Memory B cell (primary cell): ENCODE measurements at places on chromosomes 1 and 21.
A peak's percentile ranks its signal among the peaks of the same experiment; 100 is the strongest.

DNA sequence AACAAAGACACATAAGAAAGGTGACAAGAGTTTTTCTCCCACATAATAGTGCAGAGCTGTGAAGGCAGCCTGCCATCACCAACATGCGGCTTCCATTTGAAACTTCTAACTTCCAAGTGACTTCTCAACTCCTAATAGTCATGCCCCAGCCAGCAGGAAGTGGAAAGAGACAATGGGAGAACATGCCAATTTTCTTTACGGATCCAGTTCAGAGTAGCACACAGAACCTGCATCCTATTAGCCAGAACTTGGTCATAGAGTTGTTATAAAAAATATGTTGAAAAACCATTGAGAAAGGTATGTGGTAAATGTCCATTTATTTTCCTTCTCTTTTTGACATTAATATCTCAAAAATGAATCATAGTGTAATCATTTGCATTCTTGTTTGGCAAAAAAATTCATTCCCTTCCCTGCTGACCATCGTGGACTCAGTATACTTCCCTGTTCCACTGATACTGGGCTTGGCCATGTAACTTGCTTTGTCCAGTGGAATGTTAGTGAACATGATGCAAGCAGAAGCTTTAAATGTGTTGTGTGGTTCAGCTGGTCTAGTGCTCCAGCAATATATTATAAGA lies 197.4 kb downstream of the SEC16B start:
- H3K27me3 ChIP-seq: no peaks in the 10 kb centered on the region
- H3K4me3 ChIP-seq: no peak overlapping the region
- H3K36me3 ChIP-seq: no peaks in the 10 kb centered on the region
- H3K27ac ChIP-seq: no peak overlapping the region

DNA sequence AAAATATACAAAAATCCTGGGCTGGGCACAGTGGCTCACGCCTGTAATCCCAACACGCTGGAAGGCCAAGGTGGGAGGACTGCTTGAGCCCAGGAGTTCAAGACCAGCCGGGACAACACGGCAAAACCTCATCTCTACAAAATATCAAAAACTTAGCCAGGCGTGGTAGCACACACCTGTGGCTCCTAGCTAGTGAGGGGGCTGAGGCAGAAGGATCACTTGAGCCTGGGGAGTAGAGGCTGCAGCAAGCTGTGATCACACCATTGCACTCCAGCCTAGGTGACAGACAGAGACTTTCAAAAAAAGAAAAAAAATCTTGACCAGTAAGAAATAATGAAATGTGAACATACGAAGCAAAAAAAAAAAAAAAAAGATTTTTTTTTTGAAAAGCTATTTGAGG lies 52.1 kb downstream of the ARID4B start:
- peak overlapping the region; percentile 14 for H3K4me3 ChIP-seq
- no peak for DNase-seq

- peaks cover 37% of the 10 kb centered on the region for H3K36me3 ChIP-seq
- peaks cover 56% of the 10 kb centered on the region for H3K4me1 ChIP-seq
- H3K27me3 ChIP-seq: no peaks in the 10 kb centered on the region
- H3K4me3 ChIP-seq: no peak overlapping the region
Observed at GRCh38 chr1:112628516-112628915, 8.9 kb downstream of the CAPZA1 start.

DNA sequence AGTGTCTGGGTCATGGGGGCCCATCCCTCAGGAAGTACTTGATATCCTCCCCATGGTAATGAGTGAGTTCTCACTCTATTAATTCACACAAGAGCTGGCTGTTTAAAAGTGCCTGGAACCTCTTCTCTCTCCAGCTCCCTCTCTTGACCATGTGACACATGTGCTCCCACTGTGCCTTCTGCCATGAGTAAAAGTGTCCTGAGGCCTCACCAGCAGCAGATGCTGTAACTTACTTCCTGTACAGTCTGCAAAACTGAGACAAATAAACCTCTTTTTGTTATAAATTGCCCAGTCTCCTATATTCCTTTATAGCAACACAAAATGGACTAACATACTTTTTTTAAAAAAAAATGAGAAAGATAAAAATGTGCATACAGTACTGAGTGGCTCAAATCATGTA lies 24.0 kb downstream of the PUM1 start:
- no peak for DNase-seq
- H3K27me3 ChIP-seq: no peaks in the 10 kb centered on the region
- H3K4me3 ChIP-seq: no peak overlapping the region
- peaks cover 30% of the 10 kb centered on the region for H3K4me1 ChIP-seq

DNA sequence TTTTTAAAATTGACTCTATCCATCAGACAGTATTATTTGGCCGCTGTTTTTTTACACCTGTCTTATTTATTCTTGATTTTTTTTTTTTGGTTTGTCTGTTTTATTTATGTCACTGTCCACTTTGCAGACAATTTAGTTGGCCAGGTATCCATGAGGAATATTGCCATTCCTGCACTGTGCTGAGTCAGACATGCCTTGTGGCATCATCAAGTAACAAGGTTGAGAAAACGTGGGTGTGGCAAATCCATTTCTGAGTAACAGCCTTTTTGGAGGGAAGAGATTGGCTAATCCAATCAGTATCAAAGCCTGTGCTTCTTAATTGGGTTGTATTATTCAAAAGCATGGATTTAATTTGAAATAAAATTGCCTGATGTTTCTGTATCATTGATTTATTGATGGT lies 463.1 kb downstream of the USP25 start:
- DNase-seq: no peak
- no peak overlapping the region for H3K4me3 ChIP-seq
- no peaks in the 10 kb centered on the region for H3K36me3 ChIP-seq
- H3K27ac ChIP-seq: no peak overlapping the region
- peaks cover 4% of the 10 kb centered on the region for H3K4me1 ChIP-seq

DNA sequence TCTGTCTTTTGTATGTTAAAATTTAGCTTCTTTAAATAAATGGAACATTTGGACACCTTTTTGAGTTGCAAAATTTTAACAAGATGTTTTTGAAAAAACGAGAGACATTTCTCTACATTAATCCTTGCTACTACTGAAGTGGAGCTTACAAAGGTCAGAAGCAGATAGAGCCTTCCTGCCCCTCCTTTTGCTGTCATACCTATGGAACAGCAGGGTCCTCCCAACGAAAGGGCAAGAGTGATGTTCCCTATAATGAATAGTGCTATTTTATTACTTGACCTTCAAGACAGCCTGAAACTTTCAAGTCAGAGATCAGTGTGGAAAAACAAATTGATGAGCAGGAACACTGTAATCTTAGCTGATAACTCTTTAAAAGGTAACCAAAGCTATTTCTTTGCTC lies 1538.9 kb downstream of the PLA2G4A start:
- no peaks in the 10 kb centered on the region for H3K27me3 ChIP-seq
- H3K27ac ChIP-seq: no peak overlapping the region
- no peak for DNase-seq
- no peaks in the 10 kb centered on the region for H3K36me3 ChIP-seq
- no peaks in the 10 kb centered on the region for H3K4me1 ChIP-seq
- H3K4me3 ChIP-seq: no peak overlapping the region

DNA sequence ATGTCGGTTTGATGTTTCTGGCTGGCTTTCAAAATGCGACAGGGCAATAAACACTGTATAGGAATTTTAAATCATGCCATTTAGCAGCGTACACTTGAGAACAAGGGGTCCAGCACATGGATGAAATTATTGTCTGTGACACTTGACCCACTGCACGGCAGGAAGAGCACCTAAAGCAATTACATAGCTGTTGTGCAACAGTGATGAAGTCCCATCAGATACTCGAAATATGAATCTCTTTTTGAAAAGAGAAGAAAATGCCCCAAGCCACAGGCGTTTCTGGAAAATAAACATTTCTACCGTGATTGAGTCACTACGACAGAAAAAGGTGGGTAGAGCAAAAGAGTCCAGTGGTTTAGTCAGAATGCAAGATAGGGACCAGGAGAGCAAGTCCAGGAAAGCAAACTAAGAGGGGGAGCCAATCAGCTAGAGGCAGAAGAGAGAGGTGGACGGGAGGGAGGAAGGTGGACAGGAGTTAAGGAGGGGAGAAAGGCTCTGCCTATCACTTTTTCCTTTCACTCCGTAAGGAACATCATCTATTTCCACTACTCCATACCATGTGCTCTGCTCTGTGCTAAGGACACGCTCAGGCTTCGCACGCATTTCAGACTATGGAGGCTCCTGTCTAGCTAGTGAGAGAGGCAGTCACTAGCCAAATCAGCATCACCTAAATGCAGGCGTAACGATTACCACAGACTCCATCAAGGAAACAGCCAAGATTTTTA lies 6.4 kb downstream of the DSCAM start:
- H3K27ac ChIP-seq: no peak overlapping the region
- H3K27me3 ChIP-seq: peaks cover 7% of the 10 kb centered on the region
- no peak overlapping the region for H3K4me3 ChIP-seq
- H3K4me1 ChIP-seq: no peaks in the 10 kb centered on the region

GRCh38 chr1:20068722-20069121 lies 1.3 kb upstream of the PLA2G5 start:
- no peaks in the 10 kb centered on the region for H3K27me3 ChIP-seq
- peaks cover 15% of the 10 kb centered on the region for H3K4me1 ChIP-seq
- H3K27ac ChIP-seq: no peak overlapping the region
- no peaks in the 10 kb centered on the region for H3K36me3 ChIP-seq

DNA sequence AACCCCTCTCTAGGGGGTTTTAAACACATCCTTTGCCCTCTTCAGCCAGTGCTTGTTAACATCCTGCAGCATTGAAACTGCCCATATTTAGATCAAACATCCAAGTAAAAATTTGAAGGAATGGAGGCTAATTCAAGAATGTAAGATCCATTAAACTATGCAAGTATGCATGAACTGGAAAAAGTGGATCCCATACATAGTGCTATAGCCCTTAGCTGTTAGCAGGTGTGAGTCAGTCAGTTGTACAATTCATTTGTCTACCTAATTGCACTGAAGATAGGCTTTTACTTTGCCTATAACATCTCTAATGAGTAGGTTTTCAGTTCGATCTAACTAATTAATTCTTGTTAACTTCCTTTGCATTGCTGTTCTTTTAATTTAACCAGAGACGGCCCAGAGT lies 270.9 kb downstream of the LMO4 start:
- H3K4me3 ChIP-seq: no peak overlapping the region
- no peak for DNase-seq
- H3K36me3 ChIP-seq: no peaks in the 10 kb centered on the region

- no peaks in the 10 kb centered on the region for H3K4me1 ChIP-seq
- no peak overlapping the region for H3K4me3 ChIP-seq
- no peak for DNase-seq
- H3K27me3 ChIP-seq: peaks cover 9% of the 10 kb centered on the region
Observed at GRCh38 chr1:229116114-229116513, 154.8 kb upstream of the RAB4A start.

DNA sequence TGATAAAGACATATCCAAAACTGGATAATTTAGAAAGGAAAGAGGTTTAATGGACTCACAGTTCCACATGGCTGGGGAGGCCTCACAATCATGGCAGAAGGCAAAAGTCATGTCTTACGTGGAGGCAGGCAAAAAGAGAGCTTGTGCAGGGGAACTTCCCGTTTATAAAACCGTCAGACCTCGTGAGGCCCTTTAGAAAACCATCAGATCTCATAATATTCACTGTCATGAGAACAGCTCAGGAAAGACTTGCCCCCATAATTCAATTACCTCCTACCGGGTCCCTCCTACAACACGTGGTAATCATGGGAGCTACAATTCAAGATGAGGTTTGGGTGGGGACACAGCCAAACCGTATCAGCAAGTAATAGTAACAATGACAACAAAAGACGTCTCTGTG lies 88.2 kb upstream of the SLC25A33 start:
- no peak overlapping the region for H3K27ac ChIP-seq
- no peaks in the 10 kb centered on the region for H3K36me3 ChIP-seq
- no peak for DNase-seq
- peaks cover 15% of the 10 kb centered on the region for H3K27me3 ChIP-seq

DNA sequence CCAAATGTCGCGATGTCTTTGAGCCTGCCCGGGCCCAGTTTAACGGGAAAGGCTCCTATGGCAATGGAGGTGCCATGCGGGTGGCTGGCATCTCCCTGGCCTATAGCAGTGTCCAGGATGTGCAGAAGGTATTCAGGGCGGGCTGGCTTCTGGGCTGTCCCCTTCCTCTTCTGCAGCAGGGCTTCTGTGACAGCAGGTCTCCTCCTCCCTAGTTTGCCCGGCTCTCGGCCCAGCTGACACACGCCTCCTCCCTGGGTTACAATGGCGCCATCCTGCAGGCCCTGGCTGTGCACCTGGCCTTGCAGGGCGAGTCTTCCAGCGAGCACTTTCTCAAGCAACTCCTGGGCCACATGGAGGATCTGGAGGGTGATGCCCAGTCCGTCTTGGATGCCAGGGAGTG lies 3.0 kb downstream of the ADPRS start:
- peaks cover 16% of the 10 kb centered on the region for H3K4me1 ChIP-seq
- H3K27ac ChIP-seq: no peak overlapping the region
- DNase-seq: no peak
- H3K4me3 ChIP-seq: no peak overlapping the region

DNA sequence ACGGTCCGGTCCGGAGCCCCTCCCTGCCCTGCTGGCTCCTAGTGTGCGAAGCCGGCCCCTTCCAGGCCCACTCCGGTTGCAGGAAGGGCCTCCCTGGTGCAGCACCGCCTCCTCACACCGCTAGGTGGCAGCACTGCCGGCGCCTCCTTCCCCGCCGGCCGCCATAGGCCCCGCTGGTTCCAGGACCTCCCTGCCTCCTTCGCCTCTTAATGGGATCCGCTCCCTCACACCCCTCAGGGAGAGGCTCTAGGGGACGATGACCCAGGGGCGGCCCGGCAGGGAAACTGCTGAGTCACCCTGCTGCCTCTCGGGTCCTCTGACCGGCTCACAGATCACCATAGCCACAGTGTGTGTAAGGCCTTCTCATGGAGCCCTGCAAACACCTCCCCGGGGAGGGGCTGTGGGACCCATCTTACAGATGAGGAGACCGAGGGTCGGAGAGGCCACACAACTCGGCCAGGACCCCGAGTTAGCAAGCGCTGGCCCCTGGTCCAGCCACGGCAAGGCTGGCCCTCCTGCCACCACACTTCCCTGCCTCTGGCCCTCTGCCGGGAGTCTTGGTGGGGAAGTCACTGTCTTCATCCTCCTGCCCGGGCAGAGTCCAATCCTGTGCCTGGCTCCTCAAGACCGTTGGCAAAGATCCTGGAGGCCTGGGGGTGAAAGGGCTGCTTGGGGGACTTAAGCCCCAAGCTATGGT lies 1.6 kb upstream of the AJAP1 start:
- no peak overlapping the region for H3K27ac ChIP-seq
- H3K36me3 ChIP-seq: no peaks in the 10 kb centered on the region
- H3K4me3 ChIP-seq: no peak overlapping the region
- no peaks in the 10 kb centered on the region for H3K4me1 ChIP-seq
- peak; percentile 47 for DNase-seq
- H3K27me3 ChIP-seq: peaks cover 11% of the 10 kb centered on the region

- H3K27me3 ChIP-seq: no peaks in the 10 kb centered on the region
- peaks cover 2% of the 10 kb centered on the region for H3K36me3 ChIP-seq
- DNase-seq: no peak
- no peak overlapping the region for H3K27ac ChIP-seq
Observed at GRCh38 chr1:198498881-198499280, 41.6 kb downstream of the ATP6V1G3 start.

DNA sequence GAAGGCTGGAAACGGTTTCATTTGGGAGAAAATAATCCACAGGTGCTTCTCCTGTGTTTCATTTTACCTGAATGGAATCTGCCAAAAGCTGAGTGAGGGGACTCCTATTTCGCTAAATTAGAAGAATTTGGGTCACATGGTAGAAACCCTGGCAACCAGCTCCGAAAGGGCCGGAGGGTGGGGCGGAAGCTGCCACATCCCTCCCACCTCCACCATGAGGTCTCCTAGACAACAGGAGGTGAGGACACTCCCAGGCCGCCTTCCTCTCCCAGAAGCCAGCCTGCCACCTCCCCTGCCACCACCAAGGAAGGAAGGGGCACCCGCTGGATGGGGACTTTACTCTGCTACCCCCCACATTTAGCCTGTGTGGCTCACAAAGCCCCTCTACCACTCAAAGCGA lies 199.9 kb upstream of the ZC3H12A start:
- H3K36me3 ChIP-seq: peaks cover 4% of the 10 kb centered on the region
- no peaks in the 10 kb centered on the region for H3K4me1 ChIP-seq
- no peak for DNase-seq
- no peak overlapping the region for H3K4me3 ChIP-seq
- no peak overlapping the region for H3K27ac ChIP-seq
